ENCODE measurements at places on chromosomes 3 and 15.

DNA sequence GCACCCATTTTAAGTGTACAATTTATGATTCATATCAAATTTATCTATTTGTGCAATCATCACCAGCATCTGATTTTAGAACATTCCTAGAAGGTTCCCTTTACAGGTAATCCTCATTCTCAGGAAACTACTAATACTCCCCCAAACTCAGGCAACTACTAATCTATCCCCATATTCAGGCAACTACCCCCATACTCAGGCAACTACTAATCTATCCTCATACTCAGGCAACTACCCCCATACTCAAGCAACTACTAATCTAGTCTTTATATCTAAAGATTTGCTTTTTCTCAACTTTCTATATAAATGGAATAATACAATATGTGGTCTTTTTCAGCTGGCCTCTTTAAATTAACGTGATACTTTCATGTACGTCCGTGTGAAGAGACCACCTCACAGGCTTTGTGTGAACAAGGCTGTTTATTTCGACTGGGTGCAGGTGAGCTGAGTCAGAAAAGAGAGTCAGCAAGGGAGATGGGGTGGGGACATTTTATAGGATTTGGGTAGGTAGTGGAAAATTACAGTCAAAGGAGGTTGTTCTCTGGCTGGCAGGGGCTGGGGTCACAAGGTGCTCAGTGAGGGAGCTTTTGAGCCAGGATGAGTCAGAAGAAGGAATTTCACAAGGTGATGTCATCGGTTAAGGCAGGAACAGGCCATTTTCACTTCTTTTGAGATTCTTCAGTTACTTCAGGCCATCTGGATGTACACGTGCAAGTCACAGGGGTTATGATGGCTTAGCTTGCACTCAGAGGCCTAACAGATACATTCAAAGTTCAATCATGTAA lies 1444.5 kb upstream of the CADM2 start:
- no peak for DNase-seq

GRCh38 chr15:85630311-85630710 lies 164.4 kb downstream of the KLHL25 start:
- DNase-seq = no peak

DNA sequence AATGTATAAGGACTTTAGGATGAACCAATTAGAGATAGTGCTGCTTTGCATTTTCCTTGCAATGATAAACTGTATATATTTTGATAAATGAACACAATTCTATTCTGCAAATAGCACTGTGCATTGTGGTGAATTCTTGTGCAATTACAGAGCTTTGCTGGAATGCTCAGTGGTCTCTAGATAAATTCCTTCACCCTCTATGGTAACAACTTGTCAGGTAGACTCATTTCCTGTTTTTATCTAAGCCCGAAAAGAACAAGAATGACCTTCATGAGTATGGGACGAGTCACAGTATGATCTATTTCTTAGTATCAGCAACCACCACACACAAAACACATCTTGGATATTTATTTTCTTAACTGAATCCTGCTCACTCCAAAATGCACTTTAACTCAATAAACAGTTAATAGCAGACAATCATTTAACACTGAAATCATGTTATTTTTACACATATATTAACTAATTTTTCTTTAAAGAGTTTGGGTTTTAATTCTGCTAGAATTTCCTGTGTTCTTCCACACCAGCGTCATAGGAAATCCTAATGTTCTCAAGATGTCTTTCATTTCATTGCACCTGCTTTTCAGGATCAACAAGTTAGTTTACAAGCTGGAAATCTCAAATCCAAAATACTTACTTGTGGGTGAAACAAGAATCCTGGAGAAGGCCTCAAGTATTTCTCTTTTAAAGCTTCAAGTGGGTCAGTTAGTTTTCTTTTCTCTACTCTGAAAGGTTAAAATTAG lies 551.2 kb downstream of the MECOM start:
- DNase-seq = no peak

DNA sequence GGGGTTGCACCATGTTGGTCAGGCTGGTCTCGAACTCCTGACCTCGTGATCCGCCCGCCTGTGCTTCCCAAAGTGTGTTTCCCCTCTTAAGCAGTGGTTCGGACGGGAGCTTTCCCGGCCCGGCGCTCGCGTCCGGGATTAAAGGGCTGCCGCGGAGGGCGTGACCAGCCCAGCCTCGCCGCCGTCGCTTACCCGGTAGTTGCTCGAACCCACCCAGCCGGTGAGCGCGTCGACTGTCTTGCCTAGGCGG lies 513 bp downstream of the CLASP2 start:
- peak; percentile 73 for DNase-seq

GRCh38 chr3:27657404-27657803 lies 64.7 kb downstream of the EOMES start:
- no peak for DNase-seq

DNA sequence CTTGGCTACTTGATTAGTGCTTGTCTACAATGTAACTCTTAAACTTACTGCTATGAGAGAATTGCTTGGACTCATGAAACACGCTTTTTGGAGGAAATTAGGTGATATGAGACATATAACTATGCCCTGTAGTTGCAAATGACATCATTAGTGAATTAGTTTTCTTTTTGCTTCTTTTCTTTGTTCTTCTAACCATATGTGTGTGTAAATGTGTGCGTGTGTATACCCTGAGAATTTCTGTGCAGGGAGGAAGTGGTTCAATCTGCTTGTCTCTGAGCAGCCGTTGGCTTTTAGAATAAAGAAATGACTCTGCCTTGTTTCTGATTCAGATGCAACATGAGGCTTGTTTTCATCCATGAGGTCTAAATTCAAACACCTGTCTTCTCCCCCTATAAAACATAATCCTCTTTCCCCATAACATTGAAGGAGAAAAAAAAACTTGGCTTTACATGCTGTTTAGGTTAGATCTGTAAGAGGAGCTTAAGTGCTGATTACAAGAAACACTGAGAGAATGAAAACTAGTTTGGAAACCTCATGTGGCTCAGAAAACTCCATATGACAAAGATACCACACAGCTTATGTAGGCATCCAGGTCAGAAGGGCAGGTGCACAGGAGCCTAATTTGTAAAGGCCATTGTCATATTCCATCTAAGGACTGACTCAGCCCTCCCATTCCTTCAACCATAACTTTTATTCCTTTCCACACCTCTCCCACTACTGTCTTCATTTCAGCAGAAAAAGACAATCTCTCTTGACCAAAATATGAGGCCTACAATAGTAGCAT lies 30.5 kb upstream of the BLM start:
- no peak for DNase-seq

- DNase-seq = no peak
These were observed 151.2 kb downstream of the FOXP1 start for GRCh38 chr3:71432044-71432975.

DNA sequence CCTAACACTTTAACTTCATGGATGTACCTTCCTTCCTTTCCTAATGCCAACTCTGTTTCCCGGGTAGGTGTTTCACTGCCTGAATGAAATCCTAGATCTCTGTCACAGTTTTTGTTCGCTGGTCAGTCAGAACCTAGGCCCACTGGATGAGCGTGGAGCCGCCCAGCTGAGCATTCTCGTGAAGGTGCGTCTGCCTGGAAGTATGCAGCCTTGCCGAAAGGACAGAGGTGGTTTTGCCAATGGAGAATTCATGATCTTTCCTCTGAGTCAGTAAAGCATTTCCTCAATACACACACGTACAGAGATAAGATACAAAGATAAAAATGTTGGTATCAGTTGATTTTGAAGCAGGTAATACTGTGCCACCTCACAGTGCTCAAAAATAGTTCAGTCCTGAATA lies 32.7 kb downstream of the TUBGCP4 start:
- no peak for DNase-seq

DNA sequence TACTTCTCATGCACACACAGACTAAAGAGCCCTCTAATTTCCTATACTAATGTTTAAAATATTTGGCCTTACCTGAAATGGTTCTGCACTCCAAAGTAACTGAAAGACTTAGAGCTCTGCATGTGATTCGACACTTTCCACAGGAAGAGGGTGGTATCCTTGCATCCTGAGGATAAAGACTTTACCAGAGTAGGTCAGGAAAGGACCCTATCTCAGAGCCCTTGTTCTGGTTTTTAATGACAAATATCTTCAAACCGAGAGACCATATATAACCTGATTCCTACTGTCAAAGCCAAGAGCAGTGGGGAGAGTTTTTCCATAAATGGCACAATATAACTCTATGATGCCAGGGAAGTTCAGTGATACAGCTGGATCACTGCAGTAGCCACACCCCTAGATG lies at the start of gene GP5:
Gene GP5, minus strand, starts transcription at position 101 of the 400 bp plus-strand sequence. CDS start 984 bp downstream, outside the sequence.
- DNase-seq = no peak

- DNase-seq = no peak
These were observed 77.3 kb downstream of the RORA start for GRCh38 chr15:61151791-61152190.

GRCh38 chr3:81443457-81443782 lies 318.0 kb downstream of the GBE1 start:
- no peak for DNase-seq

GRCh38 chr15:99486371-99487336 lies 79.1 kb upstream of the MEF2A start:
- peak; percentile 74 for DNase-seq

DNA sequence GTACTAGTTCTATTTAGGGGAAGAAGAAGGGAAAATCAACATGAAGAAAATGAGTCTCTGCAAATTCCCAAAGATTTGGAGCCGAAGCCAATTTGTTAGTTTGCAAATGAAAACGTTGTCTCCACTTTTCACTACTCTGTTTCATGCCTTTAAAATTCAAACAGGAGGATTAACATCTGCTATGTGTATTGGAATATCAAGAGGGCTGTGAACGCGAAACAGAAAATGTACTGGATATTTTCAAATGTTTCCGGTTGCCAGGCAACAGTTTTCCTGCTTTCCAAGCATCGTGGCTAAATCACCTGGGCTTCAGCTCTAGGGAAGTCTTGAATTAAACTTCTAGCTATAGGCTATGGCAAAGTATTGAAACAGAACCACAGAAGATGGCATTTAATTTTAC lies 172.8 kb downstream of the KCNMB2 start:
- DNase-seq = no peak

- no peak for DNase-seq
These were observed 92.8 kb downstream of the PCSK6 start for GRCh38 chr15:101396484-101397261.

DNA sequence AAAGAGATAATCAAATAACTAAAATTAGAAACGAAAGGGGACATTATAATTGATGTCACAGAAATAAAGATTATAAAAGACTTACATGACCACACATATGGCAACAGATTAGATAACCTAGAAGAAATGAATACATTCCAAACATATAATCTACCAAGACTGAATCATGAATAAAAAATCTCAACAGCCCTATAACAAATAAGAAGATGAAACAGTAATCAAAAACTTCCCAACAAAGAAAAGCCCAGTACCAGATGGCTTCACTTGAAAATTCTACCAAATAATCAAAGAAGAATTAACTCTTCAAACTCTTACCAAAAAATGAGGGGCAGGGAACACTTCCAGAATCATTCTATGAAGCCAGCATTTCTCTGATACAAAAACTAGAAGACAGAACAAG lies 11.8 kb downstream of the TOP2B start:
- DNase-seq = no peak
